ENCODE measurements at places on chromosomes 7 and 10.

DNA sequence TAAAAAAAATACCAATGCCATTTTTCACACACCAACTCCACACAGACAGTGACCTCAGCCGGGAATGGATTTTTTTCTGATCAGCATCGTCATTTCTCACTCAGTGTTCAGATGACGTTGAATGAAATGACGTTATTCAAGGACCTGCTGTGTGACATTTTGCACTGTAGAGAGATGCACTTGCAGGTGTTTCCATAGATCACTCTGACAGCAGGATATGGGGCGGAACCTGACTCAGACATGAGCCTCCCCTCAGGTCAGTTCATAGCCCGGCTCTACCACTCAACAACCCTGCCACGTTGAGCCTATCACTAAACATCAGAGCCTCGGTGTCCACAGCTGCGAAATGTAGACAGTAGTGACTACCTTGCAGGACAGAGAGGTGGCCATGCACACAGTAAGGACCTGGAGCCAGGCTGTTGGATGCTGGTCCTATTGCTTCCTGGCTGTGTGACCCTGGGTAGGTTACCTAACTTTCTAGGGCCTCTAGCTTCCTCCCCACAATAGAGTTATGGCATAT, 41.4 kb upstream of the ANTXRL start:
- DNase-seq: no peak
- H3K4me3 ChIP-seq: no peak overlapping the region
- H3K4me1 ChIP-seq: peaks cover 11% of the 10 kb centered on the region
- no peak overlapping the region for H3K27ac ChIP-seq
- no peaks in the 10 kb centered on the region for H3K36me3 ChIP-seq

GRCh38 chr10:78231939-78232338, 198.3 kb downstream of the RPS24 start:
- no peak overlapping the region for H3K4me3 ChIP-seq
- H3K36me3 ChIP-seq: no peaks in the 10 kb centered on the region
- no peak for DNase-seq
- no peaks in the 10 kb centered on the region for H3K27me3 ChIP-seq
- H3K27ac ChIP-seq: no peak overlapping the region

DNA sequence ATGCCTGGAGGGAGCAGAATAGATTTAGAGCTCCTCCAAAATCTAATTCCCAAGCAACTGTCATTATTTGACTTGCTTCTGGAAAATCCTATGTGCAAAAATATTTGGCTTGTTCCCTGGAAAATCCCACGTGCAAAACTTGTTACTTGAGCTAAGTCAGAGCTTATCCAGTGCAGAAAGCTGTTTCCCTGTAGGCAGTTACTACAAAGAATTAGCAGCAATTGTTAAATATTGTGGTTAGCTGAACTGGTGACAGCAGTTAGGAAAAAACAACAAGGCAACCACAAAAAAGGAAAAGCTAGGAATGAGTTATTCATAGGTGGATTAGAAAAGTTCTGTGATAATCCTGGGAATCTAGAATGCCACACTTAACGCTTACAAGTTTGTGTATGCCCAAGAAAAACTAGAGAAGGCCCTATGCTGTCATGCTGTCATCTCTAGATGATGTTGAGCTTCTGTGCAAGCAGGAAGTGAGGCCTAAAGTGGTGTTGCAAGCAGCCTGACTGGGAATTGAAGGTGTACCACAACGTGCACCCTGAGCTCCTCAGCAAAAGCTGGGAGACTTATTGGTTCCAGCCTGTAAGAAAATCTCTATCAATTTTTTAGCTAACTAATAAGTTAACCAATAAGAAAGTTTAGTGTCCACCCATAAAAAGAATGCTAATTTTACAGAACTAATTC, 738.6 kb upstream of the LRRTM3 start:
- H3K27ac ChIP-seq: no peak overlapping the region
- no peak for DNase-seq
- H3K36me3 ChIP-seq: no peaks in the 10 kb centered on the region
- H3K4me3 ChIP-seq: no peak overlapping the region
- H3K27me3 ChIP-seq: no peaks in the 10 kb centered on the region

GRCh38 chr10:125060826-125061556, 99.4 kb downstream of the CTBP2 start:
- H3K36me3 ChIP-seq: no peaks in the 10 kb centered on the region
- peaks cover 50% of the 10 kb centered on the region for H3K4me1 ChIP-seq
- H3K4me3 ChIP-seq: no peak overlapping the region
- H3K27me3 ChIP-seq: no peaks in the 10 kb centered on the region
- peak overlapping the region; percentile 13 for H3K27ac ChIP-seq

DNA sequence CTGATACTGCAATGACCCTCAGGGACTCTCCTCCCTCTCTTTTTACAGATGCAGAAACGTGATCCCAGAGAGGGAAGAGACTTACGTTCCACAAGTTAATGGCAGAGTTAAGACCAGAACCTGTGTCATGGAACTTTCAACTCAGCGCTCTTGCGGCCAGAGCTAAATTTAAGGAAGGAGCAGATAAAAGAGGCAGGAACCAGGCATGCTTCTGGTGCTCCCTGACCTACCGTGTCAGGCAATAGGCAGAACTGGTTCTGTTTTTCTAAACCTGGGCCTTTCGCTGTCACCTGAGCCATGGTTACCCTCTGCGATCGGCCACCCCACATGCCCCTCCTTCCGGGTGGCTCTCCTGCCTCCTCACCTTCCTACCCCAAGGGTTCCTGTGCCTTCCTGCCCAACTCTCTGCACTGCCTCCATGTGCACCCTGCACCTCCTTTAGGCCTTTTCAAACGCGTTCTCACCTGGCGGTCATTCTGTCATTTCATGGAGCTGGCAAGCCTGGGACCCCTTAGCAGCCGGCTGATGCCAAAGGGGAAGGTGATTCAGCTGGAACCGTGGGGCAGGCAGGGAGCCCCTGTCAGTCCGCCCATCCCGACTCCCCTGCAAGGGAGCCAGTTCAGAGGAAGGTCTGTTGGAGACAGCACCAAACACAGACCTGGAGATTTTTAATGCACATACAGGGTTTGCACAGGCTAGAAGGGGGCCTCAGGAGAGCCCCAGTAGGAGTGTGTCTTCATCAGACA, 7.7 kb upstream of the GBX1 start:
- H3K27me3 ChIP-seq: peaks cover 57% of the 10 kb centered on the region
- H3K27ac ChIP-seq: no peak overlapping the region
- no peak overlapping the region for H3K4me3 ChIP-seq
- DNase-seq: no peak
- no peaks in the 10 kb centered on the region for H3K36me3 ChIP-seq

DNA sequence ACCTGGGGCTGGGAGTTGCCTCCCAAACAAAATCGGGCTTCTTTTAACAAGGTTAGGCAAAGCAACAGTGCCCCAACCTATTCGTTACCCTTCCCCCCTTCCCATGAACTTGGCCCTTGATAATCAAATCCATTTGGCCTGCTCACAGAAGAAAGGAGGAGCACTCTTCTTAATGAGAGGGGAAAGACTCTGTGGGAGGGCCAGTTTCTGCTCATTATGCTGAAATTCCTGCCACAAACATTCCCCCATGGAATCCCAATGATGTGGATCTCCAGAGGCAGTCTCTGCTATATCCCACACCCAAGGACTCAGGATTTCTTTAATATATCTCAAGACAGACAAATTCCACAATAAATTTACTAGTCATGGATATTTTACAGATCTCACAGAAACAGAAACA, 43.0 kb downstream of the LSM5 start:
- H3K36me3 ChIP-seq: no peaks in the 10 kb centered on the region
- H3K27ac ChIP-seq: no peak overlapping the region
- no peak for DNase-seq
- no peaks in the 10 kb centered on the region for H3K27me3 ChIP-seq
- H3K4me3 ChIP-seq: no peak overlapping the region
- H3K4me1 ChIP-seq: no peaks in the 10 kb centered on the region

DNA sequence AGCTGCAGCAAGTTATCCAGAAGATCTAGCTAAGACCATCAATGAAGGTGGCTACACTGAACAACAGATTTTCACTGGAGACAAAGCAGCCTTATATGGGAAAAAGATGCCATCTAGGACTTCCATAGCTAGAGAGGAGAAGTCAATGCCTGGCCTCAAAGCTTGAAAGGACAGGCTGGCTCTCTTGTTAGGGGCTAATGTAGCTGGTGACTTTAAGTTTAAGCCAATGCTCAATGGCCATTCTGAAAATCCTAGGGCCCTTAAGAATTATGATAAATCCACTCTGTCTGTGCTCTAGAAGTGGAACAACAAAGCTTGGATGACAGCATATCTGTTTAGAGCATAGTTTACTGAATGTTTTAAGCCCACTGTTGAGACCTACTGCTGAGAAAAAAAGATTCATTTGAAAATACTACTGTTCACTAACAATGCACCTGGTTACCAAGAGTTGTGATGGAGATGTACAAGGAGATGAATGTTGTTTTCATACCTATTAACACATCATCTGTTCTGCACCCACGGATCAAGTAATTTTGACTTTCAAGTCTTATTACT, 13.6 kb upstream of the ADAMTS14 start:
- no peak overlapping the region for H3K4me3 ChIP-seq
- peaks cover 12% of the 10 kb centered on the region for H3K4me1 ChIP-seq
- H3K27me3 ChIP-seq: no peaks in the 10 kb centered on the region
- no peak overlapping the region for H3K27ac ChIP-seq
- H3K36me3 ChIP-seq: no peaks in the 10 kb centered on the region

DNA sequence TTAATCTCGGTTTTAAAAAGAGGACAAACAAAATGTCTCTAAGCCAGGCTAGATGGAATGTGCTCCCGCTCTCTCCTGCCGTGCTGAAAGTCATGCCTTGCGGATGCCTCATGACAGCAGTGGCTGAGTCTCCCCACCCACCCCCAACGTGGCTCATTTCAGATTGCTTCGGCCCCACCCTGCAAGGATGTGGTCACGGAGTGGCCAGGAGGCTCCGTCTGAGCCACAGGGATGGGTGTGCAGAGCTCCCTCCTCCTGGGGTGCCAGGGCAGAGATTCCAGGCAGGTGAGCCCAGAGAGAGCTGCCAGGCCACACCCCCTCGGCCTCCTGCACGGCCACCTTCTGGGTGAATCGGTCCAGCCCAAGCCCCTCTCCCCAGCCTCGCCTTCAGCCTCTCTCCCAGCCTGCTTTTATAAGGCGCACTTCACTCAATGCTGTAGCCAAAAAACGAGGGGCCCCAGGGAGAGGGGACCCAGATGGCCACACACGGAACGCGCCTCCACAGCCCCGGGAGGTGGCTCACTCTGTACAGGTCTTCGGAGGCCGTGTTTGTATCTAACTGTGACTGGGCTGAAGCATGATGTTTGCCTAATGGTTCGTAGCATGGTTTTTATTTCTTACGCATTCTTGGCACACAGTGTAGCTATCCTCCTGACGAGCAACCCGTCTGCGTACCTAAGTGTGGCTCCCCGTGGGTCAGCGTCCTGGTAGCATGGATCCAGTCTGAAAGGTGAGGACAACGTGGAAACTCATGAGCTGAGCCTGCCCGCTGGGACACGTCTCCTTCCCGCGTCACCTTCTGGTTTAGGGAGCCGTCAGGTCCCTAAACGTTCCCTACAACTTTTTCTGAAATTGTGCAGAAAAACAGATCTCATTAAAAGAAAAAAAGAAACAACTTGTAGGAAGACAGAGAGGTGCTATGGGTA, 413.8 kb upstream of the FOXK1 start:
- H3K27me3 ChIP-seq: no peaks in the 10 kb centered on the region
- H3K36me3 ChIP-seq: no peaks in the 10 kb centered on the region

DNA sequence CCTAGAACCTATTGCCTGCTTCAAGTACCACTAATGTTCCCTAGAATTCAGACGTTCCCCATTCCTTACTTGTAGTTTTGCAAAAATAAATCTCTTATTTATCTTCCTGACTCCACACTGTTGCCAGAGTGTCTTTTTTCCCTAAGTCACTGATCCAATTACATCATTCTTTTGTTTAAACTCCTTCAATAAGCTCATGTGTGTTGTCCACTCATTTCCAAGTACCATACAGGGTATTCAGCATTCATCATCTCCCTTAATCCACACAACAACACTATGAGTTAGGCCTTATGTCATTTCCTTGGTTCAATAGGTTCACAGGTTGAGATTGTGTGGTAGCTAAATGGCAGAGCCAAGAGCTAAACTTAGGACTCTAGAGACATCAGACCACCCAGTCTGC, 119.9 kb upstream of the RHOBTB1 start:
- H3K36me3 ChIP-seq: no peaks in the 10 kb centered on the region
- H3K27ac ChIP-seq: no peak overlapping the region
- no peak overlapping the region for H3K4me3 ChIP-seq
- H3K27me3 ChIP-seq: peaks cover 5% of the 10 kb centered on the region
- peak; percentile 23 for DNase-seq
- peaks cover 1% of the 10 kb centered on the region for H3K4me1 ChIP-seq
